ENCODE measurements at places on chromosomes 6 and 20.

DNA sequence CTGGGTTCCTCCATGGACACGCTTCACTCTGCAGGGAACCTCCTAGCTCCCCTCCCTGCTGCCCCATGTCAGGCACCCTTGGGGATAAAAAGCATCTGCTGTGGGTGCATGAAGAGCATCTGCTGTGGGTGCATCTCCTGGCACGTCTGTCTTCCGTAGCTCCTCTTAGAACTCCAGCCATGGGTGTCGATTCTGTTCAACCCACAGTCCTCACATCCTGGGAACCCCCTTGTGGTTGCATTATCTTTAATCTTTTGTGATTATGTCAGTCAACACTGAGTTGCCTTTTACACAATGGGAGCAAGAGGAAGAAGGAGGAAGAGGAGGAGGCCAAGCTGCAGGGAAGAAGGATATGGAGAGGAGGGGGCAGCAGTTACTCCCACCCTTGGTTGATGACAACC lies 24.1 kb upstream of the CCR6 start:
- no peak for DNase-seq

GRCh38 chr20:14830899-14831298 lies 493.5 kb upstream of the FLRT3 start:
- no peak for DNase-seq

DNA sequence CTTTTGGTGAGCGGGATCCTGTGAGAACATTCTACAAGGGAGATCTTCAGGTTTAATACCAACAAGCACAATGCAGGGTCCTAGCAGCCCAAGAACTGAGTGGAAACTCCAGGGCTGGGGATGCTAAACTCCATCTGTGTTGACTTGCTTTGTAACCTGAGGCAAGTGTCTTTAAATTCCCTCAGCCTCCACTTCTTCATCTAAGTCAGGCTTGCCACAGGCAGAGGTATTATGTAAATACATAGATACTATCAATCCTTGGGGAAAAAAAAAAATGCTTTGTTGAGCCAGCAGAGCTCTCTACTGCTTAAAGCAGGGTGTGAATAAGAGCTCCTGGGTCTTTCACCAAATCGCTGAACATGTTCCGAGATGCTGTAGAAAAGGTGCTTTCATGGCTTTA lies 114.2 kb upstream of the PHACTR1 start:
- no peak for DNase-seq

DNA sequence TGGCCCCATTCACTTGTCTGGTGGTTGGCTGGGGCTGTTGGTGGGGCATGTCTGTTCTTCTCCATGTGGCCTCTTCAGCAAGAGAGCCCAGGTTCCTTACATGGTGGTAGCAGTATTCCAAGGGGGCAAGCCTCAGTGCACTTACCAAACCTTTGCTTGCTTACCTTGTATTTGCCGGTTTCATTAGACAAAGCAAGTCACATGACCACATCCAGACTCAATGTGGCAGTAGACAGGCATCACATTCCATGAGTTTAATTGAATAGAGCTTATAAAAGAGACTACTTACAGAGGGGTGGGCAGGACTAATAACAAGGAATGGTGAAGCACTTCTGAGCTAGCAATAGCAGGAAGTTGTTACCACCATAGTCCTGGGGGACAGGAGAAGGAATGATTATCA lies 78.6 kb downstream of the SNAP25 start:
- no peak for DNase-seq

DNA sequence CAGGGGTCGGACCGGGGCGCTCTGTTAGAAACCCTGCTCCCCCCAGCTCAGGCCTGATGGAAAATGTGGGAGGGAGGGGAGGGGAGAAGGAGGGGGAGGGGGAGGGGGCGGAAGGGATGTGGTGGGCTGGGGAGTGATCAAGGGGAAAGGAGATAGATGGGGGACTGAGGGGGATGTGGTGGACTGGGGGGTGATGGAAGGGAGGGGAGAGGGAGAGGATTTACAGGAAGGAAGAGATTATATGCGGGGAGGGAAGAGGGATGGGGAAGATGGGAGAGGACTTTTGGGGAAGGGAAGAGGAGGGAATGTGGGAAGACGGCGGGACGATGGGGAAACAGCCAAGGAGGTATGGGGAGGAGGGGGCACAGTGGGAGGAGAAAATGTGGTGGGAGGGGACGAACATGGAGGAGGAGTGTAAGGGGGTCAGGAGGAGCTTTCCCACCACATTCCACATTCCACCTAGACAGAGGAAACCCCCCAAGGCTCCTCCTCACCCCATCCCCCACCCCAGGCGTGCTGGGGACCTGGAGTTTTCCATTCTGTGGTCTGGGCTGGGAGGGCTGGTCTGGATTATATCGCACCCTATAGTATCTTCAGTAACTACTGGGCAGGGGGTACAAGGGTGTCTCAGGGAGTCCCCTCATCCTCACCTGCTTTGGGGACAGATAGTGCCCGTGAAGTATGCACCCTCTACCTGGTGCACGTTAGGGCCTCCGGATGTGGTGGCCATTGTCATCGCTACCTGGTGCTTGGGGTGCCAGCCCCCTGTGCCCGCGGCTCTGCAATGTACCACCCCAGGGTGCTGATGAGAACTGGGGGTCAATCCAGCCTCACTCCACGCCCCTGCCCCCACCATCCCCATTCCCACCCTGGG lies 578 bp upstream of the PTGIS start:
- no peak for DNase-seq

DNA sequence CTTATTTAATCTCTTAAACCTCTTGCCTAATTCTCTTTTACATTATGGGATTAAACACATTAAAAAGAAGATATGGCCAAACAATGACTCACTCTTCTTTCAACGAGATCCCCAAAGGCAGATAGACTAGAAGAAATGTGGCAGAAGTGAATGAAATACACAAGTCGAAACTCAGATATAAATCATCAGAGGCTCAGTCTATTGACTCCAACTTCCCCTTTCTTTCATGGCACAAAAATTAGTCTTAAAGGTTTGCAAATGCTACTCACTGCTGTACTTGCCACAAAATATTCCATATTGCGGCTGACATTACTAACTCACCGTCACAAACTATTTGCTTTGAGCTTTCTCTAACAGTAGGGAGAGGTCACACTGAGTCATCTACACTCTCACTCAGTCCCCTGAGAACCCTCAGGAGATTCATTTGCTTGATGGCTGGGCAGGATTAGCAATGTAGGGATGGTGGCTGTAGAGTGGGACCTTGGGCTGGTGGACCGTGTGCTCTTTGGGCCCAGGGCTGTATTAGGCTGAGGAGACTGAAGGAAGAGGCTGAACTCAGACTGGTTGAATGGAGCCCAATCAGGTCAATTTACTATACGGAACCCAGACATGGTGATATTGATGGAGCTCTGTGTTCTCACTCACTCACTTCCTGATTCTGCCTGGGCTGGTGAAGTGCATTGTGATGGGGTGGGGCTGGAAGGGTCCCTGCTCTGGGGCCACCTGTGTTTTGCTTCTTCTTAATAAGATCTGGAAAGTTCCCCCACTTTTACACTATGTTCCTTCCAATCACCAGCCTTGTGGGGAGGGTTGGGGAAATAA lies 42.8 kb upstream of the UBR2 start:
- no peak for DNase-seq

GRCh38 chr6:73964241-73964854 lies 268.3 kb downstream of the CD109 start:
- DNase-seq, result no peak

GRCh38 chr6:55979526-55979925 lies 104.1 kb upstream of the BMP5 start:
- DNase-seq, result no peak

DNA sequence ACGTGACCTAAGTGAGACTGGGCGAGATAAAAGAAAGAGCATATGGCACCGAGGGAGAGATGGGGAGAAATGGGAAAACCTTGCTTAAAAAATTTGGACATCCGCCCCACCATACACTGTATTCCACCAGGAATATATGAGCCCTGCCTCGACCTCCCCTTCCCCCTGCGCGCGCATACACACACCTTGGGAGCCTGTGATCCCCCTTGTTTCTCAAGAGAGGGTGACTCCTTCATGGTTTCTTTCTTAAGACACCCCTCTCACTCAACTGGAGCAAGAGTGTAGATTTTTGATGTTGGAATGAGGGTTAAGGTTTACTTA lies 480 bp downstream of the ABCF1 start:
- DNase-seq, result no peak

- no peak for DNase-seq
Observed at GRCh38 chr6:4017834-4018170, 61.1 kb downstream of the FAM217A start.

GRCh38 chr6:47306887-47307286 lies 2.8 kb downstream of the TNFRSF21 start:
- DNase-seq, result no peak

GRCh38 chr20:60785785-60786184 lies 466.3 kb upstream of the CDH4 start:
- DNase-seq, result no peak

DNA sequence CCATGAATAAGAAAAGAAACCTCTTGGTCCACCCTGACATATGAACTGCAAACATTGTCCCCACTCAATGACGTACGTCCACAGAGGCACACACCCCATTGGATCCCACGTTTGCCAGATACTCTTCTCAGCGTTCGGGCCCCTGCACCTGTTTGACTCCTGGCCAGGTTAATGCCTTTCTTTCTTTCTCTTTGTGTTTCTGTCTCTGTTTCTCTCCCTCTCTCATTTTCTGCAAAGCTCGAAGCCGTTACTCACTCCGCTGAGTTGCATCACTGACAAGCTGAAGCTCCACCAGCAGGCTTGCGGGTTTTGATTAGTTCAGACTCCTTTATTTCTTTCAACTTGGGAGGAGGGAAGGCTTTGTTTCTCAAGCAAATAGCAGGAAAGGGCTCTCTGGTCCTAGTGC lies 135.5 kb upstream of the SUPT3H start:
- DNase-seq, result no peak
